ENCODE measurements at places on chromosomes 7 and 10. TPM values are rescaled to one million over a fixed set of nuclear protein-coding genes. Genes with fewer than 3 reads are reported as not detected.

TAS2R41 gene
- not detected for total RNA-seq

SAP25 gene
- 0.96 TPM for total RNA-seq

CALHM1 gene
- not detected for total RNA-seq

CHN2 gene
- total RNA-seq: 17.1 TPM

C10orf53 gene
- not detected for total RNA-seq

GTF2IRD1 gene
- total RNA-seq: 18.7 TPM

ZNF488 gene
- not detected for total RNA-seq

GRCh38 chr7:50391386-50391785 is 58.8 kb downstream of the FIGNL1 start:
- H3K36me3 ChIP-seq: no peaks in the 10 kb centered on the region
- no peak for DNase-seq
- no peaks in the 10 kb centered on the region for H3K4me1 ChIP-seq
- no peak overlapping the region for H3K4me3 ChIP-seq

DNA sequence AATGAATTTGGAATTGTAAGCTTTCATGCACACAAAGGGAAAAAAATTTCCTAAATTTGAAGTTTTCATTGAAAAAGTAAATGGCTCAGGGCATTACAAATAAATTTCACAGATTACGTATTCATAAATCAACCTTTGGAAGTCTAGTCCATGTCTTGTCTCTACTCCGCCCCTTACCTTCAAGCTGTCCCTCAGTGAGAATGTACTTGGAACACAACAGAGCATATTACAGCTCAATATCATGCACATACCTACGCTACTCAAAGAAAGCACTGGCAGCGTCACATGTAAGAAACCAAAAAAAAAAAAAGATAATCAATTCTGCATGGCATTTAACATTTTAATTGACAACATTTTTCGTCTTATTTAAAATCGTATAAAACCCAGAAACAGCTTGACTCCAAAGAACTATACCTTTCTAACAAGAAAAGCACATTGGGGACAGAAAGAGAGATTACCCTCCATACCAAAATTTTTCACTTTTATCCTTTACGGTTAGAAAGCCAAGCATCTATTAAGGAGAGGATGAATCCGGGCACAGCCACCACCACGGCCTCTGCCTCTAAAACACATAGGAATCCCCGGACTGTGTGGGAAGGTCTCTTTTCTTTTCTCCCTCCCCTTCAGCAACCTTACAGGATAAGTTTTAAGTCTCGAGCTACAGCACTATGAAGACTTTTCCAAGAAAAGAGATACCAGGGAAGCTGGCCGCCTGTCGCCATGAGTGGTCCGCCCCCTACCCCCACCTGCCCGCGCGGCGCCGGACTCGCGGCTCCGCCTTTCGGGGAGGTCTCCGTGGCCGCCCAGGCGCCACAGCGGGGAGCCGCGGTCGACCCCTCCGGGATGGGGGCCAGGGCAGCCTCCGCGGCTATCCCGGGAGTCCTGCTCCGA is 1.1 kb downstream of the JMJD1C start:
- no peak for DNase-seq
- H3K4me3 ChIP-seq: peak overlapping the region; percentile 88
- H3K4me1 ChIP-seq: no peaks in the 10 kb centered on the region
- no peaks in the 10 kb centered on the region for H3K36me3 ChIP-seq
- peak overlapping the region; percentile 95 for H3K27ac ChIP-seq
- no peaks in the 10 kb centered on the region for H3K27me3 ChIP-seq

GRCh38 chr7:3964980-3965606 is 664.0 kb downstream of the SDK1 start:
- no peak overlapping the region for H3K4me3 ChIP-seq
- H3K27ac ChIP-seq: no peak overlapping the region
- no peaks in the 10 kb centered on the region for H3K36me3 ChIP-seq
- no peaks in the 10 kb centered on the region for H3K27me3 ChIP-seq

DNA sequence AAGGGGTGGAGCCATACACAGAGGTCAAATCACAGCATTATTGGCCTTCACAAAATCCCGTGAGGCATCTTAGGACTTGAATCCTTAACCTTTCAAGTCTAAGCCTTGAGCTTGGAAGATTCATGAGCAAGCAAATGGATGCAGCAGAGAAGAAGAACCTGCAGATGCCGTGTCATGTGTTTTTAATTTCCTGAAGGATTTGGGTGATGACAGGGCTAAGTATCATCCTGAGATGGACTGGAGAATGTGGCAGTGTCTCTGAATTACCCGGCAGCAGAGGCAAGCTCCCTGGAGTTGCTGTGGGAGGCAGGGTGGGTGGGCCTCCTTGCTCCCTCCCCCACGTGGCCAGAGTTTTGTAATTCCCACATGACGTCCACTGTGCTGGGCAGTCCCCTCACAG is 50.8 kb downstream of the GCC1 start:
- no peaks in the 10 kb centered on the region for H3K4me1 ChIP-seq
- H3K27me3 ChIP-seq: no peaks in the 10 kb centered on the region
- H3K36me3 ChIP-seq: no peaks in the 10 kb centered on the region
- no peak for DNase-seq
- H3K4me3 ChIP-seq: no peak overlapping the region
- no peak overlapping the region for H3K27ac ChIP-seq

GRCh38 chr7:26673271-26673670 is 191.1 kb downstream of the SKAP2 start:
- no peaks in the 10 kb centered on the region for H3K27me3 ChIP-seq
- H3K36me3 ChIP-seq: no peaks in the 10 kb centered on the region
- no peaks in the 10 kb centered on the region for H3K4me1 ChIP-seq
- H3K4me3 ChIP-seq: no peak overlapping the region
- no peak for DNase-seq

GRCh38 chr10:78931321-78932053 is 137.3 kb upstream of the ZMIZ1 start:
- peak overlapping the region; percentile 77 for H3K27ac ChIP-seq
- no peak overlapping the region for H3K4me3 ChIP-seq
- peak; percentile 48 for DNase-seq
- H3K4me1 ChIP-seq: no peaks in the 10 kb centered on the region
- no peaks in the 10 kb centered on the region for H3K36me3 ChIP-seq
- no peaks in the 10 kb centered on the region for H3K27me3 ChIP-seq

DNA sequence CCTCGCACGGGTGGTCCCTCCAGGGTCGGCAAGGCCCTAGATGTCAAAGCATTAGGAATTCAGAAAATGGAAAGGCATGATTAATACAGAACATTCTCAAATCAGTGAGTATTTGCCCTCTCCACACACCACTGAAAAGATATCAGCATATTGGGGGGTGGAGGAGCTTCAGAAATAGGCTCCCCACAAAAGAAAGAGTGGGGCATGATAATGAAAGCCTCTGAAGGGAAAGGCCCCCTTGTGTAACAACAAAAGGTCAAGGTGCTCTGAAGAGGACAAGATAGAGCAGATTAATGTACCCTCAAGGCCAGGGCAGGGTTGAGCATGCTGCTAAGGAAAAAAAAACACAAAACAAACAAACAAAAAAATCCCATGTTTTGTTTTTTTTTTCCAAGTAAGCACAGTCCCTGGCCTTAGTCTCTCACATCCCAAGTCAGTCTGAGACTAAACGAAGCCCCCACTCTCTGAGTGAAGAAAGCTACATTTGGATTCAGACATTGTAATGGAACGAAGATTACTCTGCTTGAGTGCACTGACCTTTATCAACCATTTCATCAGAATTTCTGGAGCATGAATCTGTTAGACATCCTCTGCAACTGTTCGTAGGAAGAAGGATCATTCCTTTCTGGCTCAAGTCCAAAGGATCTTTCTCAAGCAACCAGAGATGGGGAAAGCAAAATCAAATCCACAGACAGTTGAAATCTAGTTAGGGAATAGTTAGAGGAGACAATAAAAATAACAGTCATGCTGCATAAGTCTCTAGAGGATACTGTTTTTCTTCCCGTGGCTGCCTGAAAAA is 27.4 kb upstream of the DGKI start:
- peak overlapping the region; percentile 52 for H3K27ac ChIP-seq
- H3K36me3 ChIP-seq: no peaks in the 10 kb centered on the region
- H3K4me3 ChIP-seq: no peak overlapping the region
- H3K27me3 ChIP-seq: no peaks in the 10 kb centered on the region

DNA sequence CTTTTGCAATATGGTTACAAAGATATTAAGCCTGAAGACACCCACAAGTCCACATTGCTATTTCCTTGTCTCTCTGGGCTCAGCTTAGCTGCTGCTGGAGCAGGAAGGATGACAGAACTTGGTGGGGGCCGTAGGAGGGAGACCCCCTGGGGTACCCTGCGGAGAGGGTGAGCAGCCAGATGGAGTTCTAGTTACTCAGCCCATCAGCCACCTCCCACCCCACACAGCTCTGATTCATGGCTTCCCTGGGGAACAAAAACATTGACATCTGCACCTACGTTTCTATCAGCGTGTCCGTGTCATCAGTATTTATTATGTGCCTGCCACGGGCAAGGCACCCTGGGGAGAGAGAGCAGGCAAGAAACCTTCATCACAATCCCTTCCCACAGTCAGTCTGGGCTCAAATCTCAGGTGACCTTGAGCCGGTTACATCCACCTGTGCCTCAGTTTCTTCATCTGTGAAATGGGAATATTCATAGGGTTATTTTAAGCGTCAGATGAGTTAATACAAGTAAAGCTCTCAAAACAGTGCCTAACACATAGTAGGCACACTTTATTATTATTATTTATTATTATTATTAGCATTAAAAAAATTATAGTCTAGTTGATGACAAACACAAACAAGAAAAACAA is 131.5 kb downstream of the C10orf105 start:
- no peaks in the 10 kb centered on the region for H3K4me1 ChIP-seq
- no peak overlapping the region for H3K4me3 ChIP-seq
- no peaks in the 10 kb centered on the region for H3K27me3 ChIP-seq
- no peak for DNase-seq

GRCh38 chr10:43078986-43079273 is 2.1 kb downstream of the RET start:
- H3K4me3 ChIP-seq: no peak overlapping the region
- H3K27me3 ChIP-seq: no peaks in the 10 kb centered on the region
- no peak for DNase-seq
- H3K4me1 ChIP-seq: peaks cover 4% of the 10 kb centered on the region

GRCh38 chr10:34489973-34490745 is 324.9 kb downstream of the PARD3 start:
- no peak overlapping the region for H3K4me3 ChIP-seq
- peak overlapping the region; percentile 61 for H3K27ac ChIP-seq
- H3K36me3 ChIP-seq: no peaks in the 10 kb centered on the region

DNA sequence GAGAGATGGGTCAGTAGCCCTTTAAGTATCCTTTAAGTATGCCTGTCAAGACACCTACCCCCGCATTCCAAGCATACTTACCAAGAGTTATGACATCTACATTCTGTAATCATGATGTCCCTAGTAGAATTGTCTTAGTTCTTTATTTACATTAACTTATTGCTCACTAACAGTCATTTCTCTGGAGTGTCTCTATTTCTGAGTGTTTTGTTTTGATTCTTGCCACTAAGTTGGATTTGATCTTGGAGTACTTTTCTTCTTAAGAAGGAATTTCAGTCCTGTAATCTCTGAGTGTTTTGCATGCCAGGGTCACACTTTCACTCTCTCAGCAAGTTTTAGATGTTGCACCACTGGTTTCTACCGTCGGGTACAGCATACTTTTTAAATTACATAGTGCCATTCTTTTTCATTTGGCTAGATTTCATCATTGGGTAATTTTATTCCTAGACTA is 1053.9 kb downstream of the KCNMA1 start:
- H3K4me3 ChIP-seq: no peak overlapping the region
- H3K4me1 ChIP-seq: no peaks in the 10 kb centered on the region
- no peaks in the 10 kb centered on the region for H3K36me3 ChIP-seq

DNA sequence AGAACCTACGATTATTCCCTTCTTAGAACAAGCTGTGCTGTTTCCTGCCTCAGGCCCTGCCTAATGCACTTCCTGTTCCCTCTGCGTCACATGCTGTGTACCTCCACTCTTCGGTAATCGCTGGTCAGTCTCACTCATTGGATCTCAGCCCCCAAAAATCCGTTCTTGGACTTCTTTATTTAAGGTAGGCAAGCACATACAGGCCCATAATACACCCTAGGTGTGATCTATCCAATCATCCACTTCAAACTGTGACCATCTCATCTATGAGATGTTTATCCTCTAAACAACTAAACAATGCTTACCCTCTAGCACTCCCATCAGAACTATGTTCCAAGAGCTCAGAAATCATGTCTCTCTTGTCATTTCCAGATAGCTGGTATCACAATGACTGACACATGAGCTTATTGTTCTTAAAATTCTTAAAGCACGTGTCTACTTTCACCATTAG is 83.9 kb downstream of the CADPS2 start:
- DNase-seq: no peak
- H3K36me3 ChIP-seq: no peaks in the 10 kb centered on the region
- no peak overlapping the region for H3K4me3 ChIP-seq

DNA sequence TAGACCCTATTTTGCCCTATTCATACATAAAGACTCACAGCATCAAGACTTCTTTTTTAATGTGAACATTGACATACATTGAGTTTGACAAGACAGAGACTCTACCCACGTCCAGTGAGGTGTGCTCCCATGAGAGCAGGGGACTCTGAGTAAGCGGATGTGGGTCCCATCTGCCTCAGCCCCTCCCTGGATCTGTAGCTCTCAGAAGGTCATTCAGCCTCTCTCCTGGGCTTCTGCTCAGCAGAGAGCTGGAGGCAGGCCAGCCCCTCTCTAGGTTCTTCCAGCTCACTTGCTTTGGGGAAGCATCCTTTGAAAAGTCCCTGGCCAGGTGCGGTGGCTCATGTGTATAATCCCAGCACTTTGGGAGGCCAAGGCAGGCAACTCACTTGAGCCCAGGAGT is 146.9 kb upstream of the ZMIZ1 start:
- no peak overlapping the region for H3K4me3 ChIP-seq
- no peak overlapping the region for H3K27ac ChIP-seq
- H3K36me3 ChIP-seq: no peaks in the 10 kb centered on the region
- no peaks in the 10 kb centered on the region for H3K4me1 ChIP-seq
- DNase-seq: no peak
- no peaks in the 10 kb centered on the region for H3K27me3 ChIP-seq

DNA sequence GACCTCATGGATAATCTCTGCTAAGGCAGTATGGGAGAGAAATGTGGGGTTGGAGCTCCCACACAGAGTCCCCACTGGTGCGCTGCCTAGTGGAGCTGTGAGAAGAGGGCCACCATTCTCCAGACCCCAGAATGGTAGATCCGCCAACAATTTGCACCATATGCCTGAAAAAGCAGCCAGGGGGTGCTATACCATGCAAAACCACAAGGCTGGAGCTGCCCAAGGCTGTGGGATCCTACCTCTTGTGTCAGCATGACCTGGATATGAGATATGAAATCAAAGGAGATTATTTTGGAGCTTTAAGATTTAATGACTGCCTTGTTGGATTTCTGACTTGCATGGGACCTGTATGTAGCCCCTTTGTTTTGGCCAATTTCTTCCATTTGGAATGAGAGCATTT is 27.0 kb upstream of the SAMD9L start:
- H3K4me1 ChIP-seq: no peaks in the 10 kb centered on the region
- H3K4me3 ChIP-seq: no peak overlapping the region

GRCh38 chr10:71921324-71922027 is 42.7 kb upstream of the CHST3 start:
- DNase-seq: peak; percentile 59
- H3K27me3 ChIP-seq: no peaks in the 10 kb centered on the region
- peaks cover 6% of the 10 kb centered on the region for H3K4me1 ChIP-seq
- no peaks in the 10 kb centered on the region for H3K36me3 ChIP-seq

GRCh38 chr10:125034675-125035074 is 92.8 kb downstream of the ZRANB1 start:
- H3K4me1 ChIP-seq: peaks cover 4% of the 10 kb centered on the region
- no peak overlapping the region for H3K4me3 ChIP-seq
- H3K36me3 ChIP-seq: no peaks in the 10 kb centered on the region
- DNase-seq: no peak

All from breast epithelium (tissue), 4 donors.